Renal pelvis (tissue), 12 donors: ENCODE measurements at places on chromosomes 1 and 21.

- no peak for DNase-seq
Measured at GRCh38 chr1:102365071-102365470, 368.3 kb upstream of the OLFM3 start.

GRCh38 chr1:17212487-17213121 is 7.7 kb downstream of the PADI1 start:
- peak; percentile 85 for DNase-seq

- no peak for DNase-seq
Measured at GRCh38 chr1:87305762-87306161, 22.9 kb upstream of the LMO4 start.

- no peak for DNase-seq
Measured at GRCh38 chr1:206012086-206012859, 9.1 kb upstream of the RAB7B start.

DNA sequence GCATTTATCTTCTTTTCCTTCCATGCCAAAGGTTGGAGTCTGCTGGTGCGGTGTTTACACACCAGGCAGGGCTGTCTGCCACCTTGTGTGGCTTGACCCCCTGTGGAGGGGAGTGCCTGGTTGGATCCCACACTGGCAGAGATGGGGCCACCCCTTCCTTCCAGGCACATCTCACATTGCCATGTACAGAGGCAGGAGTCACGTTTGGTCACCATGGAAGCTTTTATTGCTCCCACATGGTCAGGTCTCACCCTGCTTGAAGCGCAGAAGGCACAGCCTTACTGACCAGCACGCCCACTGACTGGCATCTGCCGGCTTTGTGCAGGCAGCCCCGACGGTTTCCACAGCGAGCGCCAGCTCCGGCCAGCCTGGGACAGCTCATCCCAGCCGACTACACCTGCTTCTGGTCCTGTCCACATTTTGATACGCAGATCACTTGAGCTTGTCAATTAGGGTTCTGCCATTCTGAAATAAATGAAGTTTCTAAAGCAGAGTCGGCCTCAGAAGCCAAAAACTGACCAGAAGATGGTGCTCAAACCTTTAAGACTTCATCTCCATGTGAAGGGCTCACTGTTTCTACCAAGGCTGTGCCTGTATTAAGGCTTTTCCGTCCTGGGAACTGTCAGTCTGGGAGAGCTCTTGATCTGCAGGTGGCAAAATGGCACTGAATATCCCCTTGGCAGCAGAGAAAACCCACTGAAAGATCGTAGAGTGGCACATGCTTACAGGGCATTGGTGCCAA is 35.6 kb upstream of the EPHA8 start:
- DNase-seq: peak; percentile 35

- no peak for DNase-seq
Measured at GRCh38 chr1:14672005-14672404, 73.5 kb downstream of the KAZN start.

DNA sequence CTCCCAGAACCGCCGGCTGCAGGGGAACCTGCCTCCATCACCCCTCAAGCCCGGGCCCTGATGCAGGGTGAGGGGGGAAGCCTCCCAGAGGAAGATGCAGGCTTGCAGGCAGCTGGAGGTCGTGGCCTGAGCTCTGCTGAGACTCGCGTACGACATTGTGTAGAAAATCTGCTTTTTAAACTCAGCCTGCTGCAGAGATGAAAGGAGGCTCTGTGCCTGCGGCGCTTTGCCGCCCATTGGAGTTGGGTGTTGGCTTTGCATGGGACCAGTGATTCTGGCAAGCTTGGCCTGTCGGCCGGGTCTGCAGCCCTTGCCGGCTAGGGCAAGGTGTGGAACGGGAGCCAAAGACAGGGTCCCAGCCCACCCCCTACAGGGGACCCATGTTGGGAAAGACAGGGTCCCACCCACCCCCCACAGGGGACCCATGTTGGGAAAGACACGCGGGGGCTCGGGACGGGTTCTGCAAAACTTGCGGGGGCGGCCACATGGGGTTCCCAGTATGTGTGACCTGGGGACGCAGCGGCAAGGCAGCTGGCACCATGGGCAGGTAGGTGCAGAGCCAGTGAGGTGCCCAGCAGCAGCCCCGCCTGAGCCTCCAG is 55.6 kb downstream of the SLX9 start:
- no peak for DNase-seq

DNA sequence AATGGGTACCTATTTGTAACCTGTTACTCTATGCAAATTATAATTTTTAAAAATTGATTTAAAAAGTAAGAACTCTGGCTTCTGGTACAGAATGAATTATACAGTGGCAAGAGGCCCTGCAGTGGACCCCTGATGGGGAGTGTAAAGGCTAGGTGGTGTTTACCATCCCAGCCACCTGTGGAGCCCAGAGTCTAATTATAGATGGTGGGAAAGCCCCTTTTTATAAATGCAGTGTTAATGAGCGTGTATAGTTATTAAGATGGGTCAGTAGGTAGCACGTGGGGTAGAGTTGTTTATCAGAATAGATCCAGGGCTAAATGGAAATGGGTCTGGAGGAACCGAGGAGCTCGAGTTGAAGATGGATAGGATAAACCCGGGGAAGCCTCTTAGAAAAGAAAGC is 13.9 kb upstream of the PRELP start:
- no peak for DNase-seq

GRCh38 chr1:110634455-110635311 is 28.5 kb upstream of the KCNA2 start:
- DNase-seq: peak; percentile 48

DNA sequence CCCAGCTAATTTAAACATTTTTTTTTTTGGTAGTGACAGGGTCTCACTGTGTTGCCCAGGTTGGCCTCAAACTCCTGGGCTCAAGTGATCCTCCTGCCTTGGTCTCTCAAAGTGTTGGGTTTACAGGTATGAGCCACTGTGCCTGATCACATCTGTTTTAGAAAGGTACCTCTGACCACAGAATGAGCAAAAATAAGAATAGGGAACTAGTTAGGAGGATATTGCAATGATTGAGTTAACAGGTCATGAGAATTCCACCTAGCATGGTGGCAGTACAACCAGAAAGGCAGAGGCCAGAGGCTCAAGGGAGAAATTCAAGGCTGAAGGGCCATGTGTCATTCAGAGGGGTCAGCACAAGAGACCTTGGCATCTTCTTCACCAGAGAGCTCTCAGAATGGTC is 49.6 kb downstream of the ELAPOR1 start:
- DNase-seq: no peak

GRCh38 chr1:168843401-168843800 is 114.4 kb upstream of the DPT start:
- no peak for DNase-seq

DNA sequence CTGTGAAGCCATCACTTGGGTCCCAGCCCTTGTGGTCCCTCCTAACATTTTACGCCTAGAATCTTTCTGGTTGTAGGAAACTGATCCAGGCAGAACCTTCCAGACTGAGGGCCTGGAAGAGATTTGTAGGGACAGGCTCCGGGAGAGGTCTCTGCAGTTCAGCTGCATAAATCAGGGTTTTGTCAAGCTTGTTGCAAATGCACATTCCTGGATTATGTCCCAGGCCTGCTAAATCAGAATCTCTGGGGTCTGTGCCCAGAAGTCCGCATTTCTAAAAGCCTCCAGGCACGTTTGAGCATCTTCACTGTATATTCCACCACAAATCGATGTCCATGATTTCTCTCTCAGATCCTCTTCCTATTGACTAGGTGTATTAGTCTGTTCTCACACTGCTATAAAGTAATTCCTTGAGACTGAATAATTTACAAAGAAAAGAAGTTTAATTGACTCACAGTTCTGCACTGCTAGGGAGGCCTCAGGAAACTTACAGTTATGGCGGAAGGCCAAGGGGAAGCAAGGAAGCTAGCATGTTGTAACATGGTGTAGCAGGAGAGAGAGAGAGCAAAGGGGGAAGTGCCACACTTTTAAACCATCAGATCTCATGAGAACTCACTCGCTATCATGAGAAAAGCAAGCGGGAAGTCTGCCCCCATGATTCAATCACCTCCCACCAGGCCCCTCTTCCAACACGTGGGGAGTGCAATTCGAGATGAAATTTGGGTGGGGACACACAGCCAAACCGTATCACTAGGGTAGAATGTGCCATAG is 1.2 kb upstream of the FHAD1 start:
- DNase-seq: peak; percentile 47

DNA sequence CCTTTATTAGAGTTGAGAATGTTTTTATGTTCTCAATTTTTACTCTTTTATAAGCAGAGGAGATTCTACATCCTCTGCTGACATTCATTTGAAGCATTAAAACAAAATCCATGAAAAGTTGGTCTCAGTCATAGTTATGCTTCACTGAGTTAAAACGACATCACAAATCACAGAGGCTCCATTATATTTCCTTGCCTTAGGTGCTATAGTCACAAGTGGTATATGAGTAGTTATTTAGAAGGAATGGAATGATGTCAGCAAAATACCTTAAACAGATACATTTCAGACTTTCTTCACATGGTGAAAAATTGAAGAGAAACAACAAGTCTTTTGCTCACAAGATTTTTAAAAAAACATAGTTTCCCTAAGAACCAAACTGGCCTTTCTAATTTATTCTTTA is 11.7 kb upstream of the METTL13 start:
- no peak for DNase-seq

GRCh38 chr1:58979086-58979485 is 195.2 kb upstream of the JUN start:
- no peak for DNase-seq

DNA sequence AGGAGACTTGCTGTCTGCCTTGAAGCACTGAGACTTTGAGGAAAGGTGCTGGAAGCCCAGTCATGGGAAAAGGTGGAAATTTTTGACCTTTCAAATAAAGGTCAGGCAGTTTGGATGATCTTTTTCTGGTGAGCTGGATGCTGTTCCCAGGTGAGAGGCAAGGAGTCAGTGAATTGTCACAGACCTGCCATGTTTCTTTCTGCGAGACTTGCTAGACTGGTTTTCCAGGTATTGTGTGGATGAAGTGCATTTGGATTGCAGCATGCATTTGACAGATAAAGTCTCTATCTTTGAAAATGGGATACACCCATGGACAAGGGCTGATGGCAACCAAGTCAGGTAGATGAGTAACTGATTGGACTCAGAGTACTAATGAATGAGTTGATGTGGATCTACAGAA is 65.7 kb upstream of the NHLH2 start:
- DNase-seq: peak; percentile 3

DNA sequence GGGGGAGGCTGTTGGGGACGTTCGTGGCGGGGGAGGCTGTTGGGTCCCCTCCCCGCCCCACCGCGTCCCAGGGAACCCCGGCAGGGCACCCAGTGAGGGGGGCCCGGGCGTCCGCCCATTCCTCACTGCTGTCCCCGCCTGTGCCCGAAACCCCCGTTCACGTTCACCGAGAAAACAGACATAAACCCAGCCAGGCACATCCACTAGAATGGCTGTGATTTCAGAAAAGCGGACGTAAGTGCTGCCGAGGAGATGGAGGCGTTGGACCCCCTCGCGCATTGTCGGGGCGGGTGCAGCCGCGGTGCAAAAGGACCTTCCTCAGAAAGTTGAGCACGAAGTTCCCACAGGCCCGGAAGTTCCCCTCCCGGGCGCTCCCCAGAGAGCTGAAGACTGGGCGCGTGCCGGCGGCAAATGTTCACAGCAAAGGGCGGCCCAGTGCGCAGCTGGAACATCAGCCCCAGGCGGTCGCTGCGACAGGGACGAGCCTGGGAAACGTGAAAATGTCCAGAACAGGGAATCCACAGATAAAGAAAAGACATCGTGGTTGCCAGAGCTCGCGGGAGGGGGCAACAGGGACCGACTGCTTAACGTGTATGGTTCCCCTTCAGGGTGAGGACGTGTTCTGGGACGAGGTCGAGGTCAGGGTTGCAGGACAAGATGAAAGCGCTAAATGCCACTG is 18.5 kb upstream of the SAMD11 start:
- no peak for DNase-seq

- no peak for DNase-seq
Measured at GRCh38 chr1:208058267-208058666, 147.3 kb upstream of the CD34 start.

- DNase-seq: no peak
Measured at GRCh38 chr1:227131193-227131592, 187.1 kb downstream of the CDC42BPA start.

GRCh38 chr1:116933606-116934515 is 24.1 kb downstream of the PTGFRN start:
- DNase-seq: no peak

- DNase-seq: peak; percentile 96
Measured at GRCh38 chr21:31558962-31559367, 100.5 kb upstream of the SOD1 start.

GRCh38 chr21:16388911-16389560 is 659.3 kb downstream of the USP25 start:
- no peak for DNase-seq

DNA sequence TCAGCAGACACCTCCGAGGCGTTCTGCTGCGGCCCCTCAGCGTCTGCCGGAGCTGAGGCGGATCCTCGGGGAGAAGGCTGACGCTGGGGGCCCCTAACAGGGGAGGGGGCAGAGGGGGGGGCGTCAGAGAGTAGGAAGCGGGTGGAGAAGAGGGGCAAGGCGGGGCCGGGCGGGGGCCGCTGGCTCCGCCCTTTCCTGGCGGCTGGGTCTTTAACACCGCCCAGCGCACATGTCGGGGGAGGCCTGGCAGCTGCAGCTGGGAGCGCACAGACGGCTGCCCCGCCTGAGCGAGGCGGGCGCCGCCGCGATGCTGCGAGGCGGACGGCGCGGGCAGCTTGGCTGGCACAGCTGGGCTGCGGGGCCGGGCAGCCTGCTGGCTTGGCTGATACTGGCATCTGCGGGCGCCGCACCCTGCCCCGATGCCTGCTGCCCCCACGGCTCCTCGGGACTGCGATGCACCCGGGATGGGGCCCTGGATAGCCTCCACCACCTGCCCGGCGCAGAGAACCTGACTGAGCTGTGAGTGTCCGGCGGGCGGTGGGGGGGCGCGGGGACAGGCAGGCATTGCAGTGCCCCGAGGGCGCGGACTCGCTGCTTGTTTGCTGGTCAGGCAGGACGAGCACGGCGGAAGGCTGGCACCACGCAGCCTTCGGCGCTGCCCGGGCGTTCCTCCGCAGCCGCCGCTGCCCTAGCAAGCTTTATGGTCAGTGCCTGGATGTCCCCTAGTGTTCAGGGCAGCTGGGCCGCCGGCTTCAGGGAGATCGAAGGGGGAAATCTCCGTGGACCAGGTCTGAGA is at the start of gene NTRK1:
NTRK1 (plus strand) TSS at position 238 of the 796 bp plus-strand sequence; CDS start at position 308, 70 bp downstream.
- DNase-seq: peak; percentile 45

GRCh38 chr1:226064816-226065248 is 2.3 kb downstream of the H3-3A start:
- DNase-seq: no peak

DNA sequence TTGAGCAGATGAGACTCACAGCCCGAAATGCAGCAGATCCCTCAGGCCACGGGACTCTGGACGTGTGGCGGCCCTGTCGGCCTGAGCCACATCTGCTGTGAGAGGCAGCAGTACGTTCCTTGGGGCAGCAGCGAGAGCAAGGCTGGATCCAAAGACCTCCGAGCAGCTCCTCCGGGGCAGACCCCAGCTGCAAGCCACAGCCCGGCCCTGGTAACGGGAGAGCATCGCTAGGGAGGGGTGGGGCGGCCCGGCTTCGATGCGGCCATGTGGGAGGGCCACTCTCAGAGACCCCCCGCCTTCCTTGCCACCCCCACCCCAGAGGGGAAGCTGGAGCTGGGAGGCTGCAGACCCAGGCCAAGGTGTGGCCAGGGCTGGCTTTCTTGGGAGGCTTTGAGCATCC is 17.8 kb downstream of the PRKCZ start:
- no peak for DNase-seq

GRCh38 chr1:57553666-57554065 is 129.8 kb upstream of the DAB1 start:
- DNase-seq: no peak

- DNase-seq: peak; percentile 80
Measured at GRCh38 chr21:41879190-41879998, at the start of gene PRDM15. Gene PRDM15 (minus strand): TSS chr21:41879344. CDS start chr21:41860363, 18,981 bp downstream.
